ENCODE measurements at places on chromosomes 13 and 19.

DNA sequence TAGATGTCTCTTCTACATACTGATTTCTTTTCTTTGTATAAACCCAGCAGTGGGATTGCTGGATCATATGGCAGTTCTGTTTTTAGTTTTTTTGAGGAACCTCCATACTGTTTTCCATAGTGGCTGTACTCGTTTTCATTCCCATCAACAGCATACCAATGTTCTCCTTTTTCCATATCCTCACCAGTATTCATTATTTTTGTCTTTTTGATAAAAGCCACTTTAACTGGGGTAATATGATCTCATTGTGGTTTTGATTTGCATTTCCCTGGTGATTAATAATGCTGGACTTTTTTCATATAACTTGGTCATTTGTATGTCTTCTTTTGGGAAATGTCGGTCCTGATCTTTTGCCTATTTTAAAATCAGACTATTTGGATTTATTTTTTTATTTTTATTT is 108.5 kb downstream of the PAN3 start:
- no peak for DNase-seq

- DNase-seq, result no peak
Measured at GRCh38 chr19:33621065-33621785, 528 bp upstream of the CHST8 start.

DNA sequence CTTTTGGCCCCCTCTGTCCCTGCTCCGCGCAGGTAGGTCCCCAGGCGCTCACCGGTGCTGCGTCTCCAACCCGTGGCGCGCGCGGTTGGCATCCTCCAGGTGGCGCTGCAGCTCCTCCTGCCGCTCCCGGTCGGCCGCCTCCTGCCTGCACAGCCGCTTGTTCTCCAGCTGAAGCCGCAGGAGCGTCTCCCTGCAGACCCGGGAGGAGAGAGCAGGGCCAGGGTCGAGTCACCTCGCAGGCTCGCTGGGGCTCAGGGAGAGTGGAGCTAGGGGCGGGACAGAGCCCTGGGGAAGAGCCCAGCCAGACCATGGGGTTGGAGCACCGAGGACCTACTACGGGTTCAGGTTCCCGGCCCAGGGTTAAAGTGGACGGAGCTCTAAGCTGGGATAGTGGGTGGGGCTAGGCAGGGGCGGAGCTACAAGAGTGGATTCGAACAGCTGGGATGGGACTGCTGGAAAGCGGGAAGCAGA is 9.3 kb downstream of the HOOK2 start:
- no peak for DNase-seq

DNA sequence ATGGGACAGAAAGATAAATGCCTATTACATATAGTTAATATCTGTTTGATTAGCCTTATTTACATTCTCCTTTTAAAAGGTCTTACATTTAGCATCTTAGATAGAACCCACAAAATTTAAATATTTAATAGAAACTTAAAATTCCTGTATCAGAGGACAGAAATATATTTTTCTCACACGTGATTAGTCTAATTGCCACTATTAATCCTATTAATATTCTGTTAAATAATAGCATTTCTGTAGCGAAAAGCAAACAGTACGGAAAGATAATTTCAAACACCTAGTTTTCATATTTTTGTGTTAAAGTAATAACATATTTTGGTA is 380 bp upstream of the ZNF30 start:
- no peak for DNase-seq

- DNase-seq, result no peak
Measured at GRCh38 chr13:19818223-19818842, 35.6 kb upstream of the PSPC1 start.

All from putamen (tissue), 1 donor.